GM12865 (cell line): ENCODE measurements at places on chromosomes 2 and 18.

GRCh38 chr2:112773556-112773955 lies 9.1 kb upstream of the CKAP2L start:
- DNase-seq = no peak

- DNase-seq = peak; percentile 34
Observed at GRCh38 chr18:3485153-3486149, 35.5 kb downstream of the TGIF1 start.

GRCh38 chr18:58348951-58349350 lies 279.9 kb downstream of the ALPK2 start:
- no peak for DNase-seq

- DNase-seq = no peak
Observed at GRCh38 chr2:134283661-134284060, 29.8 kb downstream of the MGAT5 start.

DNA sequence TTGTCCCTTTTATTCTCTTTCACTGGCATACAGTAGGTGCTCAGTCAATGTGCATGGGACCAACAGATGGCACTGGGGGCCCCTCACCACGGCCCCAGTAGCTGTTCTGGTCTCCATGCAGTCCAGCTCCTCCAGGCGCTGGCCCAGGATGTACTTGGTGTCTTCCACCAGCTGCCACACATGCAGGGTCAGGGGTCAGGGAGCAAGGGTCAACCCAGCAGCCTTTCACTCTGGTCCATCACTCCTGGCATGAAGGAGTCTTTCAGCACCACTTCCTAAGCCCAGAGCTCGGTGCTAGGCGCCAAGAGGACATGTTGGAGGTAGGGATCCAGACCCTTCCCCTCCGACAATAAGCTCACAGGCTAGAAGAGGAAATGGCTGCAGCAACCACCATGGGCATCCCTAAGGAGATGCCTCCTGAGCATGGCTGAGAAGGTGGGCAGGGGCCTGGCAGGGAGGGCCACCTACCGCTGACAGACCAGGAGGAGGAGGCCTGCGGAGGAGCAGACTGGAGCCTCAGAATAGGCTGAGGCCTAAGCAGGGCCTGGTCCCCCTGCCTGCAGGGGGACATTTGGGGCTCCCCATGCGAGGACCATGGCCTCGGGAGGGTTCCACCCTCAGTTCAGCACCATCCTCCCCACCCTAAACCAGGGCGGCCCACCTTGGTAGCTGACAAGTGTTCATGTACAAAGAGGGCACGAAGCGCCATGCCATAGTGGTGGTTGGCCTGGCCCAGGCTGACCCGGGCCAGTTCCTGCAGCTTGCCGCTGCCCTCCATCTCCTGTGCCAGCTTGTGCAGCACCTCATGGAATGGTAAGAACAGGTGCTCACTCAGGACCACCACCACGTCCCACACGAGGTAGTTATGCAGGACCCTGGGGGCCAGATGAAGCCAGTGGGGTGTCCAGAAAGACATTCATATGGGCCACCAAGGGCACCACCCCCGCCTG lies 10.2 kb downstream of the ALPG start:
- DNase-seq = no peak

DNA sequence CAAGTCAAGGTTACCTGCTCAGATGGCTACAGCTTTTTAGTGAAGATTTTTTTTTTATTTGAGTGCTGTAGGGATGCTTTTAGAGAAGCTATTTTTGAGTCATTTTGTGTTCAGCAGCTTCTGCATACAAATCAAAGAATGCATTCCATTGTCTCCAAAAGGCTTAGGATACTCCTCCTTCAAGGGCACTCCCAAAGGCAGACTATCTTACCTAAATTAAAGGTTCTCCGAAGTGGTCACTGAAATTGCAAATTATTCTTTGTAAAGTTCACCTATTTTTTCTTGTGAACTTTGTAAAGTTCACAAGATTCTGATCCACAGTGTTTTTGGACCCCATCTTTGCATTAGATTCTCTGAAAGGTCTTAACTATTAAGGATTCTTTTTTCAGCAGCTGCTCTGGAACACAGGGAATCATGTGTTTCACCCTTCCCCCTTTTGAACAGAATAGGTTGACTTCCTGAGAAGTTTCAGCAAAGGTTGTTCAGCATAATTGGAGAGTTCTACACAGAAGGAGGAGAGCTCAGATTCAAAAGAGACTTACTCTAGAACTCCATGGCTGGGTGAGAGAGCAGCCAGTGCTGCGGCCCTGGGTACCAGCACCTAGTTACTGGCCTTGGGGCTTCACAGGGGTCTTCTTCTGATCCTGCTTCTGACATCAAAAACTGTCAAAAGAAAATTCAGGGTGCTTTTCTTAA lies 14.5 kb downstream of the CLIP4 start:
- no peak for DNase-seq

- DNase-seq = peak; percentile 70
Observed at GRCh38 chr2:236568068-236568921, 1.3 kb upstream of the ACKR3 start.

DNA sequence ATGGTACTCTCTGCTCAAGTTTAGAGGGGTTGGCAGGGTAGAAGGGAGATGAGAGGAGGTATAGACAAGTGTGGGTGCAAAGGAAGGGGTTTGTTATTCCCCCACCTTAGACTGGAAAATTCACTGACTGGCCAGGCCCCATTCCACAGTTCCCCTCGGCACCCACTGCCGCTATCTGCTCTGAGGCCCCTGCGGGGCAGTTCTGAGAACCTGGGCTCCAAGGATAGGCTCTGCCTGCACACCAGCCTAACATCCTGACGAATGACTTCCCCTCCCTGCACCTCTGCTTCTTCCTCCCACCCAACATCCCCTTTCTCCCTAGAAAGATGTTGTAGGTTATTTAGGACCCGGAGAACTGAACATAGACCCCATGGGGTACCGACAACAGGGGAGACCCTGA lies 303.9 kb upstream of the HDAC4 start:
- no peak for DNase-seq

- no peak for DNase-seq
Observed at GRCh38 chr2:190169221-190170072, 106.9 kb upstream of the MSTN start.

DNA sequence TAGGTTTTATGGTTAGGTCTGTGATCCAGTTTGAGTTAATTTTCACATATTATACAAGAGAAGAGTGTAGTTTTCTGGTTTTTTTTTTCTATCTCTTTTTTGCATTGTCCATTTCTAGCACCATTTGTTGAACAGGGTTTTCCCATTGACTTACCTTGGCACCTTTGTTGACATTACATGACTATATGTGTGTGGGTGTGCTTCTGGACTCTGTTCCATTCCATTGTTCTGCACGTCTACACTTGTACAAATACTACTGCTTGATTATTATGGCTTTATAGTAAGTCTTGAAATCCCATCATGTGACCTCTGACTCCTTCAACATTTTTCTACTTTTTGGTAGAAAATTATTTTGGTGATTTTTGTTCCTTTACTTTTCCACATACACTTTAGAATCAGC lies 38.7 kb downstream of the UBE2F start:
- DNase-seq = no peak

- DNase-seq = no peak
Observed at GRCh38 chr2:187912950-187913349, 358.7 kb upstream of the TFPI start.

DNA sequence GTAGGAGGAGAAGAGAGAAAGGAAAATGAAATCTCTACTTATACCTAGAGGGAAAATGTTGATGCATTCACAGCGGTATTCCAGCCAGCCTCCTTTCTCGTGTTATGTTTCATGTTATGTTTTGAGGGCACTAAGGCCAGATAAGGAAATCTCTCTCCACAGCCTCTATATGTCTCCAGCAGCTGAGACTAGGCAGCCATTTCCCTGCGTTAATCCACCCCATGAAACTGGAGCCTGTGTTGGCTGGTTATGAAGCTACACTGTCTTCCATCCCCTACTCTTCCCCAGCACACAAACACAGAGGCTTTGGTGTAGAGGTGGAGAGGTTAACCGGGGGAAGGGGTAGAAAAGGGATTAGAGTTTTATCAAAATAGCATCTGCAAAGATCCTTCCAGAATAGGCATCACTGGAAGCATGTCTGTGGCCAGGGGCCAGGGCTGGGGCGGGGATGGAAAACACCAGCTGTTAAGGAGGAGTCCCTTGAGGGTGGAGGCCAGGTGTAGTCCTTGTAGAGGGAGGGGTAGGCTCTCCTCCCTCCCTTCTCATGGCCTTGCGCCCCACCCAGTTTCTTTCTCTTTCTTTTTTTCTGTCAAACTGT lies 100.9 kb upstream of the TNP1 start:
- DNase-seq = no peak

DNA sequence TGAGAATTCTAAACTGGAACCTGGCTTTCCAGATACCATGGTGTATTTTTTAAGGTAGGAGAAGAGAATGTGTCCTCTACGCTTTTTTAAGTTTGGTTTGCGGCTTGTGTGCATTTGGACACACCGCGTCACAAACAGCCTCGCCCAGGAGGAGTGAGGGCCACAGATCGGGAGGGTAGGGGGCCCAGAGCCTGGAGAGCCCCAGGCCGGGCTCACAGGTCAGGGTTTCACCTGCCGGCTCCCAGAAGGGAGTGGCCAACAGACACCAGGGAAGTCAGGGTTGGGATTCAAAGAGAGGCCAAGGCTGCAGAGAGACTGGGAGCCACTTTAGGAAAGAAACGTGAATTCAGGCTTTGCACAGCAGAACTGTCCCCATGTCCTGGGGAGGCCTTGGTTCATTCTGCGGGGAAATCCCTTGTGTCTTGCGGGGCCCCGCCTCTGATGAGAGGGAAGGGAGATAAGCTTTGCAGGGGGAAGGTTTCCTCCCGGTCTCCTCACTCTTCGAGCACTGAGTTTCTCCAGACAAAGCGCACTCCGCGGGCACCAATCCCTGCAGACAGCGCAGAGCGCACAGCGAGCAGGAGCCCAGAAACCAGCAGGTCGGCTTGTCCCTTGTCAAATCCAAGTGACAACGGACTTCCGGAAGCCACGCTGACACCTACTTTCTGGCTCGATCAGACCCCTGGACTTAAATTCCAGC lies 2.0 kb upstream of the TUBB6 start:
- DNase-seq = no peak

- no peak for DNase-seq
Observed at GRCh38 chr2:158031371-158031770, 70.3 kb upstream of the UPP2 start.

- DNase-seq = no peak
Observed at GRCh38 chr2:223282221-223282620, 230.2 kb downstream of the KCNE4 start.

GRCh38 chr18:44465381-44465841 lies 215.3 kb upstream of the SETBP1 start:
- DNase-seq = no peak

GRCh38 chr2:69789175-69789721 lies 40.2 kb upstream of the GMCL1 start:
- DNase-seq = peak; percentile 83

GRCh38 chr2:56483081-56483480 lies 299.3 kb downstream of the CCDC85A start:
- no peak for DNase-seq

- DNase-seq = no peak
Observed at GRCh38 chr2:156653675-156654074, 217.5 kb downstream of the GPD2 start.

DNA sequence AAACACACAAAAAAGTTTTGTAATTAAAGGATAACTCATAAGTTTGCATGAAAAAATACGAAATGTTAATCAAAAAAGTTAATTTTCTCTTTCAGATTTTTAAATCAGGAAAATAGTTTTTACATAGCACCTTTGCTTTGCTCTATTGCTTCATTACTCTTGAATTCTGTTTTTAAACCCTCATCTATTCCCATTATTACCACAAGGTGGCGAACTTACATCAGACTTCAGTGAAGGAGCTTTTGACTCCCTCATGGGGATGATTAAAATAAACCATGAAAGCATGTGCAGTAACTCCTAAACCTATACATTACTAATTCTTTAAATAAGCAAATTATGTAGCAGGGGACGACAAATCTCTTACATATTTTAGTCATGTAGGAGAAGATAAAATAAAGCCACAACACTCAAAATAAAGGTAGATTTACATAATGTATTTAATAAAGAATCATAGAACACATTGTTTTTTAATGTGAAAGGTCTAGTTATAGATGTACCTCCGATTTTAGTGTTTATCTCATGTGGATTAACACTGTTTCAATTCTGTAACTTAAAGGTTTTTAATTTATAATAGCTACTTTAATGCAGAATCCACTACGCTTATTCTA lies 105.2 kb downstream of the NETO1 start:
- DNase-seq = peak; percentile 62

DNA sequence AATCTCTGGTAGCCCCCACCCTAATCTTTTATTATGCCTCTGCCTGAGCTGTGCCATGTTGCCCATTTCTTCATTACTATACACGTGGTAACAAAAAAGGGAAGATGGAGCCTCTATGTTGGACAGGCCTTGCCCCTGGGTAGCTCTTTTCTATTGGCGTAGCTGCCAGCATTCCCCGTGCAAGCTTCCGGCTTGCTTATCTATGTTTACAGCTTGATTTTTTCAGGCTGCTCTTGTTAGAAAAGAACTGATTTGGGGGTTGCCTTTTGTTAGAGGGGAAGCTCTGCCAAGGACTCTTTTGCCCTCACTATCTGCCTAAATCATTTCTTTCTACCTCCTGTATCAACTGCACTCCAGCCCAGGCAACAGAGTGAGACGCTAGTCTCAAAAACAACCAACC lies 45.5 kb upstream of the ZSWIM2 start:
- DNase-seq = no peak

- DNase-seq = no peak
Observed at GRCh38 chr2:192585418-192585817, 390.7 kb upstream of the TMEFF2 start.

DNA sequence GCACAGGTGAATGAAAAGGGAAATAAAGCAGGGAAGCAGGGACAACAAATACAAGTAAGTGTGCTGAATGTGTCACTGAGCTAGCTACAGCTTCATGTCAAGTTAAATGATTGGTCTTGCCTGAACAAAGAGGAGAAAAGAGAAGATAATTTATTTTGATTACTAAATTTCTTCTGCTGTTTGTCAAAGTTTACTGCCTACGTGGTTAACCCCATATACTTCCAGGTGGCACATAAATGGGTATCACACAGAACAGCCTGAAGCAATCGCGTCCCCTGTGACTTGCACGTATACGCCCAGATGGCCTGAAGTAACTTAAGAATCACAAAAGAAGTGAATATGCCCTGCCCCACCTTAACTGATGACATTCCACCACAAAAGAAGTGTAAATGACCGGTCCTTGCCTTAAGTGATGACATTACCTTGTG lies 434.2 kb downstream of the LRRTM4 start:
- no peak for DNase-seq

DNA sequence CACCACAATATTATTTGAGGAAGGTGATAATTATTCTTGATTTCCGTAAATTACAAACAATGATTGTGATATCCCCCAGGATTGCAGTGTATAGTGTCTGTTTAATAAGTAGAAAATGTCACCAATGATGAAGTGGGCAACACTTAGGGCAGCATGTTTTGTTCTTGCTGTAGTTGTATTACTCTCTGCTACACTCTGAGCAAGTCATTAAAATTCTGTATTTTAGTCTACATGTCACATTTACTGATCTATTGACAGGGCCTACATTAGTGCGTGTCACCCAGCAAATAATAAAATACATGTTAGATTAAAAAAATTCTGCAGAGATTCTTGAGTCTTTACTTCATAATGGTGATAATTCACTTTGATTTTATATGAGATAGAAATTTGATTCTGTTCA lies 247.6 kb downstream of the TMX3 start:
- no peak for DNase-seq

GRCh38 chr2:13876491-13877037 lies 756.0 kb upstream of the LRATD1 start:
- no peak for DNase-seq

GRCh38 chr2:229330952-229331351 lies 59.9 kb upstream of the PID1 start:
- DNase-seq = peak; percentile 11
